Cardiac muscle cell (in vitro differentiated cells and primary cell): ENCODE measurements at places on chromosomes 7 and 10. TPM values are rescaled to one million over a fixed set of nuclear protein-coding genes. Genes with fewer than 3 reads are reported as not detected.
A peak's percentile ranks its signal among the peaks of the same experiment; 100 is the strongest.

DNA sequence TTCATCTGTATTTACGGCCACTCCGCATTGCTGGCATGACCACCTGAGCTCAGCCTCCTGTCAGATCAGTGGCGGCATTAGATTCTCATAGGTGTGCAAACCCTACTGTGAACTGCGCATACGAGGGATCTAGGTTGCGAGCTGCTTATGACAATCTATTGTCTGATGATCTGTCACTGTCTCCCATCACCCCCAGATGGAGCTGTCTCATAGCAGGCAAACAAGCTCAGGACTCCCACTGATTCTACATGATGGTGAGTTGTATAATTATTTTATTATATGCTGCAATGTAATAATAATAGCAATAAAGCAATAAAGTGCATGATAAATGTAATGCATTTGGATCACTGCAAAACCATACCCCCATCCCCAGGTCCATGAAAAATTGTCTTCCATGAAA, 1172.9 kb upstream of the AUTS2 start:
- DNase-seq: no peak

DNA sequence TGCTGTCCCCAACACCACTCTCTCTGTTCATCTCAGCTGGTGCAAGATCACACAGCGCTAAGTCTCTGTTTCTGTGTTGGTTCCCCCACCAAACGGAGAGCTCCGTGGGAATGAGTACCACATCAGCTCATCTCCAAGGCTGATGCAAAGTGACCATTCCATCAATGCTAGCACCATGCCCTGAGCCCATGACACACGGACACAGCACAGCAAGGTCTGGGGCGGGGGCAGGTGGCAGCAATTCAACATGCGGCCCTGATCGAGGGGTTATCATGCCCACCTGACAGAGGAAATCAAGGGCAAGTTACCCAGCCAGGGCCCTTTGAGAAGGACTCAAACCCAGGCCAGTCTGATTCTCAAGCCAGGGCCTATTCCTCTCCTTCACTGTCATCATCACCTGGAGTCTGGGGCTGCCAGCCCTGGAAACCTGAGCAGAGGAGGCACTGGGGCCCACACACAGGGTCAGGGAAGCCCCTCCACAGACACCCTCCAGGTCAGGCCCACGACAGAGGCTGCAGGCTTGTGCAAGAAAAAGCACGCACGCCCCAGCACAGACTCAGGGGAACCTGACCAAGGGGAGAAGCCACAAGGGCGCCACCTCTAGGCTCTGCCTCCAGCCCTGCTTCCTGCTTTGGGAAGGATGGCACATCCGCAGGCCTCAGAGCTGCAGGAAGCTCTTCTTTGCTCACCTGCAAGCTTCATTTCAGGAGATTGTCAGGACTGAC, 74.8 kb downstream of the GRID1 start:
- peak; percentile 24 for DNase-seq

DNA sequence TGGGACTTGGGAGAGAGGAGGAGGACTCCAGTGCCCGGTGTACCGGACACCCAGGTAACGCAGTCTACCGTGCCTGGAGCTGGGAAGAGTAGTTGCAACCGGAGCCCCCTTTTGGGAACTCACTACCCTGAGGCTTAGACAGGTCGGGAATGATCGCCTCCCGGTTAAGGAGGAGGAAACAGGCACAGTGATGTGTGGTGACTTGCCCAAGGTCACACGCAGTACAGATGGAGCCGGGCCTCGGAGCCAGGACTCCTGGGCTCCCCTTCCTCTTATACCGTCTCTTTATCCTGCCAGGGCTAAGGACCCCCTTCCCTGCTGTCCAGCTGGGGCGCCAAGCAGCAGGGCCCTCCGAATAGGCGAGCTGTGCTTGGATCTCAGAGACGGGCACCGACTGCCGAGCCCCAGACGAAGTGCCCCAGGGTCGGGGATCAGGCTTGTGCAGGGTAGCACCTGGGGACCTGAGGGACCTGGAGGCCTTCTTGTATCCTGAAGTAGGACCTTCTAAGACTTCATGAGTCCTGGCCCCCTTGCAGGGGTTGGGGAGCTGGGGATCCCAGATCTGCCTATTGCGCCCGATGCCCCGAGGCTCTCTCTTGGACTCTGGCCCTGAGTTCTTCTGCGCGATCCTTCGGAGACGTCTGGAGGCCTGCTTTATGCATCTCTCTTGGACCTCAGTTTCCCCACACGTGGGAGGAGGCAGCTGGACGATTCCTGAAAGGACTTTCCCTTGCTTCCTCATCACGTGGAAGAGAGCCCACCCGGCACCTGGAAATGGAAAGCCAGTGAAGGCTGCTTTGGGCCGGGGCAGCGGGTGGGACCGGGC, 767 bp upstream of the CYP26A1 start:
- no peak for DNase-seq

GRCh38 chr10:23439961-23440889, 1.4 kb downstream of the OTUD1 start:
- DNase-seq: peak; percentile 35

DNA sequence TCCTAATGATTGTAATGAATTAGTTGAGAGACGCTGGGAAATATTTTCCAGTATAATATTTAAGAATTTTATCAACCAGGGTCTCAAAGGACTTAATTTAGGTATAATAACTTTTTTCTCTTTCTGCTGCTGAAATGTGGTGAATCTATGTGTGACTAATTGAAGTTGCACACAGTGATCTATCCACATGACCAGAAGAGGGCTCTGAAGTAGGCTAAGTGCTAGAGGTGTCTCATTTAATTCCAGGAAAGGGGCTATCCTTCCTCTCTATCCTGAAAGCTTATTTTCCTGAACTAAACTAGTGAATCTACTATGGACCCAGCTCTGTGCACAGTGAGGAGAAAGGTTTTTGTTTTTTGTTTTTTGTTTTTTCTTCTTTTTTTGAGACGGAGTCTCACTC, 294.4 kb upstream of the MYO3A start:
- no peak for DNase-seq

DNA sequence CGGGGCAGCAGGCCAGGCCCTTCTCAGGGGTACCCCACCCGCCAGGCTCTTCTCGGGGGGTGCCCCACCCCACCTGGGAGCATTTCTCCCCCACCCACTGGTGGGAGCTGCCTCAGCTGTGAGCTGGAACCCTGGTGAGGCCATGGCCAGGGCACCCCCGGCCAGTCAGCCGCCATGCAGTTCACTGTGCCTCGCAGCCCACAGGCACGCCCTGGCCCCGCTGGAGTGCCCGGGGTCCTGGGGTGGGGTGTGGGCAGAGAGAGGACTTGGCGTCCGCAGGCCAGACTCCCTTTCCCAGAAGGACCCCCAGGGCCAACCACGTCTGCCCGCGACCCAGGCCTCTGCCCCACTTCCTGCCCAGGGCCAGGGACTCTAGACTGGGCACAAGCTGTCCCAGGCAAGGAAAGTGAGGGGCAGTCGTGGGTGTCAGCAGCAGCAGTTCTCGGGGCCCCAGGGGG, 13.1 kb downstream of the DPYSL4 start:
- DNase-seq: no peak

DNA sequence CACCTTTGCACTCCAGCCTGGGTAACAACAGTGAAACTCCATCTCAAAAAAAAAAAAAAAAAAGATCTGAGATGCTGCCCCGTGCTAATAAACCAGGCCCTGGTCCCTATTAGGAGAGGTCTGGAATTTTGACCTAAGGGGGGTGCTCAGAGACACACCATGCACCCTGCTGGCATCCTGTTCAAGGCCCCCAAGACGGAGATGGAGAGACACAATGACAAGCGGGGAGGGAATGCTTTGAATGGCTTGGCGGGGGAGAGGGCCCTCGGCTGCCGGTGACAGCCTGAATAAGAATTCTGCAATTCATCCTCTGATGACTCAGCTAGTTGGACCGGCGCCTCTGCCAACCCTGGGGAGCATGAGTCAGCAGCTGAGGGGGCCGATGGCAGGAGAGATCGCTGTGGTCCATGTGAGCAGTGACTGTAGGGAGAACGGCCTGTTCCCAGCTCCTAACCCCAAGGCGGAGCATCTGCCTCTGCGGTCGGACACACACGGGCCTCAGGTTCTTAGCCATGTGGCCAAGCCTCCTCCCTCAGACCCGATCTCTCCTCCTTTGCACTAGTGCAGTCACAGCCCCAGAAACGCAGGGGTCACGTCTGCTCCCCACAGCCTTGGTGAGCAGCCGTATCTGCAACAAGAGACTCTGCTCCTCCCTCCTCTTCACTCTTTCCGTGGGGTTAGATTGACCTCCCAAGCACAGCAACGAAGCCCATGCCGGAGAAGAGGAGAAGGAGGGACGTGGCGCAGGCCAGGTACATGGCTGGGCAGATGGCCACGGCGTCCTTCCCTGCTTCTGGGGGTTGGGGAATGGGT, 14.9 kb downstream of the TRIM56 start:
- DNase-seq: peak; percentile 99

DNA sequence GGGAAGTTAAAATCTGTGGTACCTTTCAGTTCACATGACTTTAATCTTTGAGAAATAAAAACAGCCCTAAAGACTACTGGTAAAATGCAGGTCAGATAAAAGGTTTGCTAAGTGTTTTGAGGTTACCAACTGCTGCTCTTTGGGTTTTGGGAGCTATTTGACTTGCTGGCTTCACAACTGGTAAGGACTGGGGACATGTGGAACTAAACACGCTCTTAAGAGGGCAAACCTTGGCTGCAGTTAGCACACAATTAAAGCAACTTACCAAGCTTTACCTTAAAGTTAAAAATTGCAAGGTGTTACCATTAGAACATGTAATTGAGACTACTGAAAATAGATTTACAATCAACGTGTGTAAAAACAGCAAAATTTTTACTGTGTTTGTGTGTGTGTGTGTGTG, 220.2 kb downstream of the PHF14 start:
- DNase-seq: no peak

GRCh38 chr7:17325364-17325763, 26.9 kb downstream of the AHR start:
- no peak for DNase-seq

GRCh38 chr7:71015252-71015900, 116.6 kb upstream of the GALNT17 start:
- DNase-seq: no peak

DNA sequence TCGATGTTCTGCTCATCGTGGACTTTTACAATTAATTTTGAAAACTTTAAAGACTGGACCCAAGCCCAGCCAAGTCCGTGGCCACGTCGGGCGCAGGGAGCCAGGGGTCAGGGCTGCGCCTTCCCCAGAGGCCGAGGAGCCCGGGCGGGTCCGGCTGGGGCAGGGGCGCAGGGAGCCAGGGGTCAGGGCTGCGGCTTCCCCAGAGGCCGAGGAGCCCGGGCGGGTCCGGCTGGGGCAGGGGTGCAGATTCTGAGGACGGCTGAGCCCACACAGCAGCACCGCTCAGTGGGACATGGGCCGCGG, 75.2 kb downstream of the MICALL2 start:
- no peak for DNase-seq

- DNase-seq: no peak
These were observed 571.7 kb upstream of the FOXK1 start for GRCh38 chr7:4110438-4110837.

- DNase-seq: no peak
These were observed 13.3 kb downstream of the BMPER start for GRCh38 chr7:33918438-33919143.

DNA sequence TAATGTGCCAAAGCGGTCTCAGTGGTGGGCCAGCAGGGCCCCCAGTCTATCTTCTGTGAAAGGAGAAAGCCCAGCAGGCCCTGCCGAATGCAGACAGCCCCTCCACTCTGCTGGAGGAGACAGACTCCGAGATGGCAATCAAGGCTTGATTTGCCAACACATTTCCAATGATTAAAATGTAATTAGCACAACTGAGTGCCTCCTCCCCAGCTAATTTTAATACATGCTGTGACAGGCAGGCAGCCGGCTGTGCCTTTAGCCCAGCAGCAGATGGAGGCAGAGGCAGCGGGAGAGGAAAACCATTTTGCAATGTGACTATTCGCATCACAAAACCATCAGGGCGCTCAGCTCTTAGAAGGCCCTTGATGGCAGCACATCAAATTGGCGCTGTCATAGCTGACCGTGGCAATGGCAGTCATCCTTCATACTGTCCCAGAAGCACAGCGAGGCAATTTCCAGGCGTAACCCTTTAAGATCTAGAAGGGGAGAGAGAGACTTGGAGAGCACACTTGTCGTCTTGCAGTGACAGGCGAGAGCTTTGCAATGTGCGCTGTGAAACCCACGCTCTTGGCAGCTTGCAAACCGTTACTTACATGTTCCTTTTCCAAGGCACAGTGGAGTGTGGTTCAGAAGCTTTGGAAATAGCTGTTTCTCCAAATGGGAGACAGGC, 714.8 kb upstream of the GALNT17 start:
- no peak for DNase-seq

GRCh38 chr7:72326365-72326764, 85.8 kb downstream of the CALN1 start:
- DNase-seq: no peak

- no peak for DNase-seq
These were observed 51.1 kb downstream of the CYP26A1 start for GRCh38 chr10:93124580-93125318.

DNA sequence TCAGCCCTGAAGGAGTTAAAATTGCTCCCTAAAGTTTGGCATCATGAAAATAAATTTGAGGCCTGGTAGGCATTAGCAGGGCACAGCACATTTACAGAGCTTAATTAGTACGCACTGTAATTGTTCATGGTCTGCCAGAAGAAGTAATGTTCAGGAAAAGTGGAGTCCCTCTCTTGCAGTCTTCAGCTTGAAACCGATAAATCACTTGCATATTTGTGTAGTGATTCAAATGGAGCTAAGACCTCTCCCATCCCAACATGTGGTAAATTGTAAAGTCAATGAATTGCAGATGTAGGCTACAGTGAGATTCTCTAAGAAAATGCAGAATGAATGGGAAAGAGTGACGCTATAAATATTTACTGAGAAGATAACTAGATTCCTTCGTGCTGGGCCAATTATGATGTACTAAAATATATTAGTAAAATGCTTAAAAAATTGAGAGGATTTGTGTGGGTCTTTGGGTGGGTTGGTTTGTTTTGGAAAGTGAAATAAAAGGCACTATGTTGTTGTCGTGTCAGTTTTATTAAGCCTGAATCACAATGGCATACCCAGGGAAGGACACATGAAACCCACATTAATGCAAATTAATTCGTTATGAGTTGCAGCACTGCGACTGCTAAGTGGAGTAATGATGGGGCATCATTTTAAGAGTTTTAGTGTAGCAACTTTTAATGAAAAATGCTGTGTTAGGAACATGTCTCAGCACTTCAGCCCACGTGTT, 8.4 kb downstream of the TCF7L2 start:
- peak; percentile 87 for DNase-seq

DNA sequence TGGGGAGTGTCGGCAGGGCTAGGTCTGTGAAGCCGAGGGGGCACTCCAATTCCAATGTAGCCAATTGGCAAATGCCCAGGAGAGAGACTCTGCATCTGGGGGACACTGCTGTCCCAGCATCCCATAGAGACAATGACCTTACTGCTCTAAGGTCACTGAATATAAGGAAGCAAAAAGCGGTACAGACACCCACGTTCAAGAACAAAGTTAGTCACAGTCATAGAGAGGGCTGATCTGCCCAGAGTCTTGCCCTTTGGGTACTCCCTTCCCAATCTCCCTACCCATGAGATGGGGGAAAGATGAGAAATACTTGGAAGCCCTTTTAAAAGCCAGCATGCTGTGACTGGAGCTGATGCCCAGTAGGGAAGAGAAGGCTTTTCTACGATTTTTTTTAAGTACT, 76.3 kb upstream of the GSDME start:
- no peak for DNase-seq

- no peak for DNase-seq
These were observed 193.8 kb downstream of the PLPP4 start for GRCh38 chr10:120650705-120651399.

Gene CLRN3
- total RNA-seq: not detected in 2 replicates

Gene TASOR2
- total RNA-seq: 37.8 TPM in 2 replicates

Gene MMRN2
- 3.1 and 7.9 TPM in 2 replicates for total RNA-seq

Gene CALCR
- total RNA-seq: not detected in 2 replicates

Gene INSYN2A
- not detected in 2 replicates for total RNA-seq

Gene RET
- 0.07 and 0.09 TPM in 2 replicates for total RNA-seq
